SK-N-DZ (cell line): ENCODE measurements at places on chromosomes 2 and 18.

DNA sequence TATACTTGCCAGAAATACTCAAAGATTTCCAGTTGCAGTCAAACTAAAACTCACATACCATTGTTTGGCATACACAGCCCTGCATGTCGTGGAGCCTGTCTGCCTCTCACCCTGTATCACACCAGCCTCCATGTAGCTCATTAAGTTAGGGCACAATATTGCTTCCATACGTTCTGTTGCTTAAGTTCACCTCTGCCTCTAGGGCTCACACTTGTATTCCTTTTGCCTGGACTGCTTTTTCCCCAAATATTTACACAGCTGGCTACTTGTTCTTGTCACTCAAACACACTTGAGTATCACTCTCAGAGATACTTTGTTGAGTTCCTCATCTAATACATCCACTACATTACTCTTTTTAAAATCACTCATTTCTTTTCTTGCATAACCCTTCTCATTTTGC is 83.1 kb downstream of the PTH2R start:
- DNase-seq = no peak

- peak; percentile 34 for DNase-seq
These were observed 140.5 kb downstream of the ST6GAL2 start for GRCh38 chr2:106745468-106745867.

DNA sequence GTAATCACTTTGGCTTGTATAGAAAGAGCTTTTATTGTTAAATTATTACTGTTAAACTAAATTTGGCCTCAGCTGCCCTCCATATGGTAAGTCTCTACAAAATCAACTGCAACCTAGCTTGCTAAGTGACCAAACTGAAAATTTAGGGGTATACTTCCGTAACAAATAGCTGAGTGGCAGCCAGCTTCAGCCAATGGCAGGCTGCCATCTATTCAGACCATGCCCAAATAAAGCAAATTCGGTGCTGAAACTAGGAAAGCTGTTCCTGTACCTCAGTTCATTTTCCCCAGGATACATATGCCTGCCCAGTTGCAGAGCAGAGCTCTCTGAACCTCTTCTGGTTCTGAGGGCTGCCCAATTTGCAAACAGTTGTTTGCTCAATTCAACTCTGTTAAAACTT is 94.8 kb downstream of the EML6 start:
- no peak for DNase-seq

GRCh38 chr18:61736133-61736532 is 156.7 kb downstream of the RNF152 start:
- DNase-seq = no peak

DNA sequence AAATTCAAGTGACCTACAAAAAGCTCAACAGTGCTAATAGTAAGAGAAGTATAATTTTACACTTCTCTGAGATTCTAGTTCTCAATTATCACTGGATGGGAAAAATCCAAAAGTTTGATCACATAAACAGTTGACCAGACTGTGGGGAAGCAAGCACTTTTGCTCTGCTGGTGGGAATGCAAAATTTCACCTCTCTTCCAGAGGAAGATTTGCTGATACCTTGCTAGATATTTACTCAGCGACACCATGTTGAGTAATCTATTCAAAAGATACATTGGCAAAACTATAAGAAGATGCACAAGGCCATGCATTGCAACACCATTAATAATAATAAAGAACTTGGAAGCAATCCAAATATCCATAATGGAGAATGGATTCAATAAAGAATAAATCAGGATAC is 204.4 kb downstream of the MREG start:
- DNase-seq = no peak

- no peak for DNase-seq
These were observed 480.7 kb upstream of the TCF4 start for GRCh38 chr18:56068701-56069100.

DNA sequence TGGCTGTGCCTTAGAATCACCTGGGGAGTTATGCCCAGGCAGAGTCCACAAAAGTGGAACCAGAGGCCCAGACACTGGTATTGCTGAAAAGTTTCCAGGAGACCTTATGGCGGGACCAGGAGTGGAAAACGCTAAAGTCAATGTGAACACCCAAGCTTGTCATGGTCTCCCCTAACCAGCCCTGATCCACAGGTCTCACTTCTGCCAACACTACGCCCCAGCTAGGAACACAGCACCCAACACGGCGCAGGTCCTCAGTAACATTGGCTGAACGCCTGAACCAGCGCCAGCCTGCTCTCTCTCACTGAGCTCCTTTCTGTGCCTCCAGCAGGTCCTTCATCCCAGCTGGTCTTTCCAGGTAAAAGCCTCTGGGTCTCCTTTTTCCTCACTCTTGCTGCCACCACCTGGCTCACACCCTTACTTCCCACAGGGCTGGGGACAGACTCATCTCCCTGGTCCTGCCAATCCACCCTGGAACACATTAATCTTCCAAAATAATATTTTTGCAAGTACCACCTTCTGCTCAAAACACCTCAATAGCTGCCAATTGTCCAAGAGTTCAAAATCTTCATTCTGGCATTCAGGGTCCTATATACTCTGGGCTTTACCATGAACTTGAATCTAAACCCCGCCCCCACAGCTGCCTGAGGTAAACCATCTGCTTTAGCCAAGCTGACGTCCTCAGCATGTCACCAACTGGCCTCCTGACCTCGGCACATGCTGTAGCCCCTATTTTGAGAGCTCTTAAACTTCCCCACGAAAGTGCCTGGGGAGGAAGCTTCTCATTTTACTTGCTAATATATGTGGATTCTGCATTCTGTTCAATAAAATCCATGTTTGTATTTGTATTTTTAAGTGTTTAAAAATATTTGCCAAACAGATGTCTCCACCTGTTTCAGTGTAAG is 34.6 kb downstream of the ADCY3 start:
- no peak for DNase-seq

DNA sequence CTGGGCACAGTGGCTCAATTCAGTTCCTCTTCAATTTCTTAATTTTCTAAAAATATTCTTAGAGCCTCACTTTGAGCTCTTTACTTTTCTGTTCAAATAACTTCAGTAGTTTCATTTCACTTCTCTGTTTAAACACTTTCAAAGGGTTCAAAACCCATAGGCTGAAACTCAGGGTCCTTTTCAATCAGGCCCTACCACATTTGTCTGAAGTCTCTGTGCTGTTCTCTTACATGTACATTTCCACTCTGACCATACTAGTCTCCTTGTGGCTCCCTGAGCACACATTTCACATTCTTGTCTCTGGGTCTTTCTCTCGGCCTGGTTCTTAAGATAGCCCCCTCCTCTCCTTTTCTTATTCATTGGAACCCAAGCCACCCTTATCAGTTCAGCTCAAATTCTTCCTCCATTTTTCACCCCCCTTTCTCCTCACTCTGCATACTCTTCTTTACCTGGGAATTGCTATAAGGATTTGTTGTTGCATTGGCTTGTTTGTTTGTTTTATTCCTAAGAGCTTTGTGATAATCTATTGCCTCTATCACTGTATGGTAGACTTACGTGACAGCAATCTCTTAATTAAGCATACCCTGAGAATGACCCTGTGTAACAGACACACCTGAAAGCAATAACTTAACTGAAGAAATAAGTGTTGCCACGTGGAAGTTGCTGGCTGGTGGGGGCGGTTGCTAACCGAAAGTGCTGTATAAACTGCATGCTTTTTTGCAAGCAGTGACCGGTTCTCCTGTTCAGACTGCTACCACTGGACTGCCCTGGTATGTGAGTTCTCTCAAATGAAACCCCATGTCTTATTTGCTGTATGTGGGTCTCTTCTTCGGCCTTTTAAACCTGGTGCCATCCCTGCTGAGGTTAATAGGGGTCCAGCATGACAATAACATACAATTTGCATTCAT is 27.7 kb upstream of the ACADL start:
- DNase-seq = no peak

DNA sequence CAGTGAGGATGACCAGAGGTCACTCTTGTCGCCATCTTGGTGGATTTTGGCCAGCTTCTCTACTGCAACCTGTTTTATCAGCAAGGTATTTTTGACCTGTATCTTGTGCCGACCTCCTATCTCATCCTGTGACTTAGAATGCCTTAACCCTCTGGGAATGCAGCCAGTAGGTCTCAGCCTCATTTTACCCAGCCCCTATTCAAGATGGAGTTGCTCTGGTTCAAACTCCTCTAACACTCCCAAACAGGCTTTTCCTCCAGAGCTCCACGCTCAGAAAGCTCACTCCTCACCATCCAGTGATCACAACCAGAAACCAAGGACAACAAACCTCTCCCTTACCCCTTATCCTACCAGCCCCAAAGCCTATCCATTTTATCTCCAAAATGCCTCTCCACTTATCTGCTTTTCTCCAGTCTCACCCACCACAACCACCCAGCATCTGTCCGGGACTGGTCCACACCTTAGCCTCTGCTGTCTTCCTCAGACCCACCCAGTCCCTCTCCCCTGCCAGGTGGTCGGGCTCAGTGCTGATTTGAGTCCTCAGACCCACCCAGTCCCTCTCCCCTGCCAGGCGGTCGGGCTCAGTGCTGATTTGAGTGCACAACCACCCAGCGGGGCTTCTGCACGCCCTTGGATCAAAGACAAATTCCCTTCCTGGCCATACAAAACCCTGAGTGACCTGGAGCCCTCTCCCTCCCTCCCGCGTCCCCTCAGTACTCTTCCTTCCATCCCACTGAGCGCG is 11.7 kb upstream of the SMAD7 start:
- DNase-seq = no peak

- no peak for DNase-seq
These were observed 9.7 kb downstream of the OSR1 start for GRCh38 chr2:19348692-19349091.

- DNase-seq = no peak
These were observed 14.2 kb downstream of the PIKFYVE start for GRCh38 chr2:208280234-208280633.

GRCh38 chr2:64637931-64638330 is 15.8 kb downstream of the SERTAD2 start:
- no peak for DNase-seq
